ENCODE measurements at places on chromosomes 12 and 14. TPM values are rescaled to one million over a fixed set of nuclear protein-coding genes. Genes with fewer than 3 reads are reported as not detected.

RNASE8 gene
- not detected for total RNA-seq

GPRC5D gene
- total RNA-seq: not detected

MANSC4 gene
- not detected for total RNA-seq

NTS gene
- total RNA-seq: under 0.01 TPM

DHRS4L2 gene
- total RNA-seq: 13.2 TPM

DLK1 gene
- not detected for total RNA-seq

RHOF gene
- total RNA-seq: 9.0 TPM

FGF6 gene
- not detected for total RNA-seq

DHRS2 gene
- 0.32 TPM for total RNA-seq

C3AR1 gene
- under 0.01 TPM for total RNA-seq

ACTR6 gene
- total RNA-seq: 21.2 TPM

FAIM2 gene
- total RNA-seq: 3.9 TPM

ACOT4 gene
- total RNA-seq: 1.7 TPM

RNASE7 gene
- total RNA-seq: not detected

DPPA3 gene
- not detected for total RNA-seq
